ENCODE measurements at places on chromosomes 11 and 22.

- no peak for DNase-seq
These were observed 19.4 kb downstream of the LAYN start for GRCh38 chr11:111559800-111560464.

DNA sequence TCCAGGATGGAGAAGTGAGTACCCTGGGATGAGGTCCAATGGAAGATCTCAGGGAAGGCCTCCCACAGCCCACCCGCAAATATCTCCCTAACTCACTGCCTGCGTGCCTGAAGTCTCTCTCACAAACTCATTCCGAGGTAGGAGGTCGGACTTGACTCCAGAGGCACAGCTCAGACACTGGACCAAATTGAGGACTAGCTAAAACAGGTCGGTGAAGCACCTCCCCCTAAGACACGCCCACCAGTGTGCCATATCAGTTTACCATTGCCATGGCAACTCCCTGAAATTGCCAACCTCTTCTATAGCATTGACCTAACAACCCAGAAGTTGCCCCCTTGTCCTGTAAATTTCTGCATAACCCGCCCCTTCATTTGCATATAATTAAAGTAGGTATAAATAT, 17.5 kb downstream of the RPL3 start:
- DNase-seq = no peak

GRCh38 chr11:26276798-26277424, 55.0 kb upstream of the ANO3 start:
- no peak for DNase-seq

DNA sequence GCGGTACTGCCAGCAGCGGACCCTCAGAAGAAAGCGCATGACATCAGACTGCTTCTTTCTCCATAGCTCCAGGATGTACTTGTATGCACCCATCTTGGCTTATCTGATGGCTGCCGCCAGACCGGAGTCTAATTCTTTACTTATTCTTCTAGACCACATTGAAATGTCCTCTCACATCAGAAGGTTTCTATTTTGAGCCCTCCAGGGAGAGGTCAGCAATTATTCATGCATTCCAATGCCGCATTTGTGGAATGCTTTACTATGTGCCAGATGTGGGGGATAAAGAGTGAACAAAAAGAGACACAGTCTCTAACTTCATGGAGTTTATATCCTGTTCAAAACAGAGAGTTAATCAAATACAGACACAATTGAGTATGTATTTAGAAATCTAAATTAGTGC, 230.1 kb downstream of the MIAT start:
- DNase-seq = no peak

GRCh38 chr11:44885919-44886789, 64.5 kb downstream of the TP53I11 start:
- DNase-seq = no peak

- no peak for DNase-seq
These were observed 36.5 kb downstream of the POU2AF3 start for GRCh38 chr11:111334532-111335502.

- DNase-seq = no peak
These were observed 122.1 kb downstream of the CSNK2A3 start for GRCh38 chr11:11230802-11231562.

DNA sequence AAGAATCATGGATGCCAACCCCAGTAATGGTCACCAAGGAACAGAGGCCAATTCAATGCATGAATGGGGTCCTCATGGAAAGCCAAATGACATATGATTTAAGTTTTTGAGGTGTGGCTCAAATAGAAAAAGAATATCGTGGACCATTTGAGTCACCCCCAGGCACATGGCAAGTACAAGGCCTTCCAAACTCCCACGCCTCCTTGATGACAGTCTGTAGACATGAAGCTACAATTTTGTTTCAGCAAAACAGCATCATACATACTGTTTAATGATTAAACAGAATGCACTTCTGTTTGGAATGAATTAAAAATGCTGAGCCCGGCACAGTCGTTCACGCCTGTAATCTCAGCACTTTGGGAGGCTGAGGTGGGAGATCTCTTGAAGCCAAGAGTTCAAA, 7.4 kb downstream of the FADD start:
- DNase-seq = no peak

GRCh38 chr11:123286255-123286654, 91.2 kb upstream of the CLMP start:
- DNase-seq = no peak

- DNase-seq = no peak
These were observed 1496.5 kb downstream of the FAM181B start for GRCh38 chr11:81237139-81237538.

Measured in stimulated activated CD4-positive, alpha-beta T cell treated with anti-CD3 and anti-CD28 coated beads, Interleukin-1b, Interleukin-23, amount 100 ng/mL, for 1 hour (primary cell).